Fibroblast of gingiva (primary cell): ENCODE measurements at places on chromosomes 5 and 9.

GRCh38 chr9:36399980-36400331 is at the start of gene RNF38:
TSS of gene RNF38 (minus strand) at chr9:36400269. CDS start at chr9:36400108, 161 bp downstream.
- no peak for DNase-seq

GRCh38 chr9:83972286-83972685 is 7.7 kb downstream of the HNRNPK start:
- DNase-seq: no peak

DNA sequence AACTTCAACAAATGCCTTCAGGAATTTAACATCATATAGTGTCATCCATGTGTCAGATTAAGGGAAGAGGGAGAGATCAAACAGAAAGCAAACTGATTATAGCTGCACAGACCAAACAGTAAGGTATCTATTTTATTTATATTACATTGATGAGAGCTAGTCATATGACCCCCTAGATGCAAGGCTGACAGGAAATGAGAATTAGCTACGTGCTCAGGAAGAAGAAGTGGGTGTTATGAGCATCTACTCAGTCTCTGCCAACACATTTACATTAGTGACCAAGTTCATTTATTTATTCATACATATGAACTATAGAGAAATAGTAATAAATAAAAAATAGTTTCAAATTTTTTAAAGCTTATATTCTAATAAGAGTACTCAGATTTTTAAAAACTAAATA is 787.3 kb downstream of the KCTD16 start:
- DNase-seq: no peak

DNA sequence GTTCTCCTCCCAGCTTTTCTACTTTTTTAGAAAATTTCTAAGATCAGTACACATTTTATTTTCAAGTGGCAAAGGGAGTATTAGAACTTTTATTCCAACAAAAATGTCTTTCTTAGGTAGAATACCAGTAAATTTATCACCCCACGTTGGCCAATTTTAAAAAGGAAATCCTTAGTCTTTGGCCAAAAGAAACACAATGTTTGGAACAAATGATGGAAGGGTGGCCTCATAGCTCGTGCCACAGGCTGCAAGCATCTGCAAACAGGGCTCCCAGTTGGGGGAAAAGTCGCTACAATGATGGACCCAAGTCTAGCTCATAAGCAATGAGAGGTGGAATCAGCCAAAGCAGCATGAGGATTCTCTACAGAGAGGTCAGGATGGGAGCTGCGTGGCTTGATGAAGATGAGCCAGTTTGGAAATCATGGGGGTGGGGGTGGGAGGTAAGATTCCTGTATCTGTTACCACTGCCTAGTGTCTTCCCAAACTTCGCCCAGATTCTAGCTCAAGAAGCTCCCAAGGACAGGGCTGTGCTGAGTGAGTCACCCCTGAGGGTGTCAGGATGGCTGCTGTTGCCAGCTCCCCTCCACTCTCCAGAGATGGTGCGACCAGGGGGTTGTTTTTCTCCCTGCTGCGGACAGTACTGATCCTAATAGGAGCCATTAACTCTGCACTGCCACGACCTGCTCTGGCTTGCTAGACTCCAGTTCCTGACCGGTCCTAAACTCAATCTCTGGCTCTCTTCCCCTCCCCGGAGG is 75.6 kb downstream of the DCP2 start:
- DNase-seq: no peak
